ENCODE measurements at places on chromosomes 7 and 10.

GRCh38 chr7:123533553-123533917, 860 bp downstream of the IQUB start:
- no peak for DNase-seq

DNA sequence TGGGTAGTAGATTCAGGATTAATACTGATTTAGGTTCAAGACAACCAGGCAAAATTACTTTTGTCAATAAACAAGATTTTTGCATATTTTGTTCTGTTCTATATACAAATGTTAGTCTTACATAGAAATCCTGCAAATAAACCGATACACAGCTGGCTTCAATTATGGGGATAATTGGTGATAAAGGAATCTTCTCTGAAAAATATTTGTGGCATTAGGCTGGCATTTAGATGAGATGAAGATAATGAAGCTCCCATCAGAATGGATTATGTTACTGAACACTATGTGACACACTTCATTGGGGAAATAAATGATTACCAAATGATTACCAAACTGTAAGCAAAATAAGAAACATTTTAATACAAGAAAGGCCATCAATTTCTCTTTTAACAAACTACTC, 65.8 kb downstream of the NT5C2 start:
- no peak for DNase-seq

DNA sequence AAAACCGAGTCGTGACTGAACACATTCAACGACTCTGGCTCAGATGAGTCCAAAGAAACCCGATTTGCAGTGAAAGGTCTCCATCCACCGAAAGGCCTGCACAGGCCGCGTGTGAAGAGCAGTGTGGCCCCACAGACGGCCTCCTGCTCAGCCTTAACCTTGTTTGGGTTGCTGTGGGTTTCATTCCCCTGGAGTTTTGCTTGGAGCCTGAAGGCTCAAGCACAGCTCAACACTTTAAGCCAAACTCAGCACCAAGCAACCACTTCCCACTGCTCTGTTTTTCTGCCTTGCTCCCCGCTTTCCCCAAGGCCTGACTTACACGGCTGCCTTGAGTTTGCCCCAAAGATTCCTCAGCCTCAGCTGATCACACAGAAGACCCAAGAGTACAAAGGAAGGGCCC, 398.2 kb upstream of the NFE2L3 start:
- DNase-seq = no peak

DNA sequence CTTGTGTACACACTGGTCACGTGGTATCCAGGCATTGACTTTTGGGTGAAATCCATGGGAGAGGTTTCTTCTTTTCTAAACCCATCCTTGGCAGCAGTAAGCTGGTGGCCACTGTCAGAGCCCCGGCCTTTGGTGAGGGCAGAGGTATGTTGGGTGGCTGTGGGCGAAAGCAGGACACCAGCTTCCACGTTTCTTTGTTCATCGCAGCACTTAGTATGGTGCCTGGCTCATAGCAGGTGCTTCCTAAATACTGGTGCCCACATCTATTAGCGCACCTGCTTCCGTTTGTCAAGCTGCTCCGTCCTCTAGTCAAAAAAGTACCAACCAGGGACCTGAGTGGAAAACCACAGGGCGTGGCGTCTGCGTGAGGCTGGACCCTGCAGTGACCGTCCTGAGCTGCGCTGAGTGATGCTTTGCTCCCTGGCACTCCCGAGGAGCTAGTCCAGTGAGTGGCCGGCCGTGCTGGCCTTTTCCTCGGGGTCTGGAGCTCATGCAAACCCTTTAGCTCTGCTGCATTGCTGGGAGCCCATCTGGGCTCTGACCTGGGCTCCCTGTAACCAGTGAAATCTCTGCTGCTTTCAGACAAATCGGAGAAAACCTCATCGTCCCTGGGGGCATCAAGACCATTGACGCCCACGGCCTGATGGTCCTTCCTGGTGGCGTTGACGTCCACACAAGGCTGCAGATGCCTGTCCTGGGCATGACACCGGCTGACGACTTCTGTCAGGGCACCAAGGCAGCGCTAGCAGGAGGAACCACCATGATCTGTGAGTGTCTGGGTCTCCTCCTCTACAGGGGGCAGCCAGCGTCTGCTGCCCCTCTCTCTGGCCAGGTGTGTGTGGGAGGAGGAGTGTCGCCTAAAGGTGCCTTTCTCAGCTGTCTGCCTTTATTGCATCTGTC, 5.6 kb downstream of the DPYSL4 start:
- DNase-seq = no peak

DNA sequence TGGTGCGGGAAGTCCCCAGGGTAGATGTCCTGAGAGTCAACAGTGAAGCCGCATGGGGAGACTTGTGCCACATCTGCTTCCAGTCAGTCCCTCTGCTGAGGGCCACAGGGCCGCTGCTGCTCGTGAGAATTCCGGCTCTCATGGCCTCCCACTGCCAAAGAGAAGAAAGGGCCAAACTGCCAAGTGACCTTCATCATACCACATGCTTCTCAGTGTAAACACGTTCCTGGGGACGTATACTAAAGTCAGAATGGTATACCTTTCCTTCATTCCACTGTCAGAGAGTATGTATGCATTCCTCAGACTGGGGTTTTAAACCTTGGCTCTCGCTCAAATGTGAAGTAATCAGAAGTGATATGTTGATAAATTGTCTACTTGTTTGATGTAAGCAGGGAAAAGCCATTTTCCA, 52.8 kb upstream of the SEC61G start:
- DNase-seq = no peak

DNA sequence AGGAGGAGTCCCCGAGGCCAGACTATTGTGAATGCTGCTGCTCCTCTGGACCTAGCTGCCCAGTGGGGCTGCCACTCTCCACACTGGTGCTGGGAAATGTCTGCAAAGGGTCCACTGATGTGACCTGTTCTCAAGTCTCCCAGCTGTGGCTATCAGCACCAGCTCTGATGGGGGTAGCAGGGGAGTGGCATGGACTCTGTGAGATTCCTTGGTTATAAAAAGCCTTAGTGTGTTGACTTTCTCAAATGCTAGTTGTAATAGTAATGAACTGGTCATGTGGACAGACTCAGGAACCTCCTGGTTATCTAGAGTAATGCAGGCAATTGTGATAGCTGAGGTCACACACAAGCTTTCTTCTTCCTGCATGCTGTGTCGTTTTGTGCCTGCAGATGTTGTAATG, 34.1 kb upstream of the ARMC3 start:
- no peak for DNase-seq

DNA sequence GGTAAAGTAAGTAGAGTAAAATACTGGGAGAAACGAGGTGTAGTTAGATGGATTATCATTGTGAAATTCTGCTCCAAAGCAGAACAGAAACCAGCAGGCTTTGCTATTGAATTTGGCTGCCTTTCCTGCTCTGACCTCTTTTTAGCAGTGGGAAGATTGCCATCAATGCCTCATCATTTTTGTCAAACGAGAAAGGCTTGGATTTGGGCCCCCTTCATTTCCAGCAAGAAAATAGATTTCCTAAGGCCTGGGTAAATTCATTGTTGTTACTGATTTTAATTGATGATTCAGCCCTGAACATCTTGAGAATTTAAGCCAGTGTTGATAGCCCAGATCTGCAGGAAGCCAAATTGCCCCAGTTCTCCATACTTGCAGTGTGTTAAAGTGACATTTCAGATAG, 35.2 kb upstream of the ASAH2 start:
- no peak for DNase-seq

DNA sequence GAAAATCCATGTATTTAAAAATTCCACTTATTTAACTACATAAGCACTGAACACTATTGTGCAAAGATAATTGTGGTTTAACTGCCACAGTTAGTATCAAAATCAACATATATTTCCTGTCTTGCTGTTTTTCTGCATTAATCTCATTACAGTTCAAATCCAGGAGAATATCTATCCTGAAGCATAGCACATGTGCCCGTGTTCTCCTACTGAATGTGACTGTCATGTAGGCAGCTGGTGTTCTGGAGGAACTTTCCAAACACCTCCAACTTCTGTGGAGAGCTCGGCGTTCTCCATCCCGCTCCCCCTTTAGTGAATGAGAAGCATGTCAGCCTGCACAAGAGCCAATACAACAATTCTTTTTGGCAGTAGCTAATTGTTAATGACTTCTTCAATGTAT, 76.4 kb upstream of the IKZF1 start:
- no peak for DNase-seq

GRCh38 chr10:34801097-34801733, 13.9 kb downstream of the PARD3 start:
- DNase-seq = no peak

- no peak for DNase-seq
These were observed 56.7 kb downstream of the C10orf120 start for GRCh38 chr10:122642726-122643605.

- DNase-seq = no peak
These were observed 213.7 kb downstream of the HTR7 start for GRCh38 chr10:90644165-90644564.

Measured in T-helper 2 cell (primary cell).